ENCODE measurements at places on chromosomes 7 and 10. TPM values are rescaled to one million over a fixed set of nuclear protein-coding genes. Genes with fewer than 3 reads are reported as not detected.

DNA sequence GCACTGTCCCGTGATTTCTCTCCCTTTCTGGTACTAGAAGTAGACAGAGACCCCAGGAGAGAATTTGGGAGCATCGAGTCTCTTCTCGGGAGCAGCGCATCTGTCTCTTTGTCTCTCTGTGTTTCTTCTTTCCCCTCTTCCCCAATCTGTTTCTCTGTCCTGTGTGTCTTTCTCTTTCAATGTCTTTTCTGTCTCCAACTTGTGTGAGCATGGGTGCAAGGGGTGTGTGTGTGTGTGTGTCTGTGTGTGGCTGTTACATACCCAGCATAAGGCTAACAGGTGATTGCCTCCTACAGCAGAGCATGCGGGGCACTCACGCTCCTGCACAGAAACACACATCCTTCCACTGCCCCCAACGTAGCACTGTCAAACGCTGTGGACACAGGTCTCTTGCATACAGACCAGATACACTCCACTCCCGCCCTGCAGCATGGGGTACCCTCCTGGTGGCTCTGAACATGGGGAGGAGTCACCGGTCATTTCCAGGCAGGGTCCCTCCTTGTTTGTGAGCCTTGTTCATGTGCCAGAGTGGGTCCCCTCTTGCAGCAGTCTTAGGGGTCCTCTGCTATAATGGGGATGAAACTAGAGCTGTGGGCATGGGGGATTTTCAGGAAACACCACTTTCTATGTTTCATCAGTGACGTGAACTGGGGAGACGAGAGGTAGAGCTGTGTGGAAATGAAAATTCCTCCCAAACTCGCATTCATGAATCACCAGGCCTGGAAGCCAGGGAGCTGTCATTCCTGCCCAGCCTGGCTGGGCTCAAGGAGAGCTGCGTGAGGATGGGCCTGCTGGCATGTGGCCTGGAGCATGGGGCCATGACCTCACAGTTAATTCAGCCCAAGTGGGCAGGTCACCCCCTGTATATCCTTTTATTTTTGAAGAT is 980 bp downstream of the ADAMTS14 start:
- H3K27me3 ChIP-seq: peaks cover 65% of the 10 kb centered on the region
- H3K27ac ChIP-seq: no peak overlapping the region
- no peak for DNase-seq
- H3K36me3 ChIP-seq: no peaks in the 10 kb centered on the region
- peak overlapping the region; percentile 80 for H3K4me3 ChIP-seq

- H3K4me1 ChIP-seq: peaks cover 2% of the 10 kb centered on the region
- peak; percentile 61 for DNase-seq
- no peak overlapping the region for H3K27ac ChIP-seq
- no peak overlapping the region for H3K4me3 ChIP-seq
- H3K27me3 ChIP-seq: peaks cover 15% of the 10 kb centered on the region
Observed at GRCh38 chr7:45259966-45260646, 102.5 kb downstream of the RAMP3 start.

DNA sequence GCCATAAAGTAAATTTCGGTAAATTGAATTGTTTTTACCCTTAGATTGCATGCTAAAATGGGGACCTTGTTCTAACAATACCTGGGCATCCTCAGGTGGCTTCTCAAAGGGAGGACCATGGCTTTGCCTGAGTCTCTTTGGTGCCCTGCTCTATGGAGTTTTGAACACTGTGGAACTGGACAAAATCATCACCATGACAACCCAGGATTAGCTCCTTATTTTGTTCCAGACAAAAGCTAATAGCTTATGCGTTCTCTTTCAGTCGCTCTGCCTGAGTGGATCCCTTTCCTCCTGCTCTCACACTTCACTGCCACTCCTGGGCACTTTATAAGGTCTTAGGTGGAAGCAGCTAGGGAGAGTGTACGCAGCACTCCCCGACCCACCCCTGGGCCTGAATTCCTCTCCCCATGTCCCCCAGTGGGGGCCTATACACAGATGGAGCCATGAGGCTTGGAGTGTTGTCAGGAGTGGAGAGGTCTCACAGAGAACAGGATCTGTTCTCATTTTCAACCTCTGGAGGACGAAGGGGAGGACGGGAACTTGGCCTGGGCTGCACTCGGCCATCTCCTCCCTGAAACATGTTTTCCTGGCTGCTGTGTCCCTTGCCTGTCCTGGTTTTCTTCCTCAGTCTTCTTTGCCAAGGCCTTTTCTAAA is 19.0 kb downstream of the ADCYAP1R1 start:
- peaks cover 16% of the 10 kb centered on the region for H3K27me3 ChIP-seq
- no peak overlapping the region for H3K4me3 ChIP-seq
- H3K36me3 ChIP-seq: no peaks in the 10 kb centered on the region
- H3K27ac ChIP-seq: no peak overlapping the region

- no peak overlapping the region for H3K27ac ChIP-seq
- peaks cover 58% of the 10 kb centered on the region for H3K4me1 ChIP-seq
- no peak overlapping the region for H3K4me3 ChIP-seq
- H3K27me3 ChIP-seq: no peaks in the 10 kb centered on the region
- H3K36me3 ChIP-seq: peaks cover 4% of the 10 kb centered on the region
Observed at GRCh38 chr7:139698844-139699243, 79.0 kb downstream of the HIPK2 start.

GRCh38 chr10:5947471-5948207 is 29.7 kb downstream of the IL15RA start:
- H3K36me3 ChIP-seq: peaks cover 3% of the 10 kb centered on the region
- no peak overlapping the region for H3K27ac ChIP-seq
- DNase-seq: no peak

DNA sequence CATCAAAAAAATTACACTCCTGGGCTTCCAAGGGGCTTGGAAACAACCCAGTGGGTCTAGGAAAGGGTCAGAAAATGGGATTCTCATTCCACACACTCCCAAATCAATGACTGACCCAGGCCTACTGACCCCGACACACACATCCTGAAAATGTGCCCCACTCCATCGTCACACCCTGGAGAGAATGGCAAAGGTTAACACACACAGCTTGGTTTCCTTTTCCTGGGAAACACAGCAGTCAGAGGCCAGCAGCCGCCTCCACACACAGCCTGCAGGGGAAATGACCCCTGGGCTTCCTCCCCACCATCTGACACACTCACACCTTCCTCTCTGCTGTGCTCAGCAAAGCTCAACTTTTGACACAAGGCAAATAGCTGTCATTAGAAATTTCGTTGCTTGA is 42.9 kb downstream of the SH3PXD2A start:
- no peaks in the 10 kb centered on the region for H3K36me3 ChIP-seq
- H3K4me1 ChIP-seq: peaks cover under 1% of the 10 kb centered on the region
- no peaks in the 10 kb centered on the region for H3K27me3 ChIP-seq
- no peak overlapping the region for H3K27ac ChIP-seq
- no peak overlapping the region for H3K4me3 ChIP-seq
- DNase-seq: no peak

- no peak overlapping the region for H3K27ac ChIP-seq
- H3K4me1 ChIP-seq: peaks cover 7% of the 10 kb centered on the region
- DNase-seq: no peak
- peaks cover 33% of the 10 kb centered on the region for H3K27me3 ChIP-seq
- no peaks in the 10 kb centered on the region for H3K36me3 ChIP-seq
Observed at GRCh38 chr10:126016882-126017281, 120.5 kb downstream of the FANK1 start.

DNA sequence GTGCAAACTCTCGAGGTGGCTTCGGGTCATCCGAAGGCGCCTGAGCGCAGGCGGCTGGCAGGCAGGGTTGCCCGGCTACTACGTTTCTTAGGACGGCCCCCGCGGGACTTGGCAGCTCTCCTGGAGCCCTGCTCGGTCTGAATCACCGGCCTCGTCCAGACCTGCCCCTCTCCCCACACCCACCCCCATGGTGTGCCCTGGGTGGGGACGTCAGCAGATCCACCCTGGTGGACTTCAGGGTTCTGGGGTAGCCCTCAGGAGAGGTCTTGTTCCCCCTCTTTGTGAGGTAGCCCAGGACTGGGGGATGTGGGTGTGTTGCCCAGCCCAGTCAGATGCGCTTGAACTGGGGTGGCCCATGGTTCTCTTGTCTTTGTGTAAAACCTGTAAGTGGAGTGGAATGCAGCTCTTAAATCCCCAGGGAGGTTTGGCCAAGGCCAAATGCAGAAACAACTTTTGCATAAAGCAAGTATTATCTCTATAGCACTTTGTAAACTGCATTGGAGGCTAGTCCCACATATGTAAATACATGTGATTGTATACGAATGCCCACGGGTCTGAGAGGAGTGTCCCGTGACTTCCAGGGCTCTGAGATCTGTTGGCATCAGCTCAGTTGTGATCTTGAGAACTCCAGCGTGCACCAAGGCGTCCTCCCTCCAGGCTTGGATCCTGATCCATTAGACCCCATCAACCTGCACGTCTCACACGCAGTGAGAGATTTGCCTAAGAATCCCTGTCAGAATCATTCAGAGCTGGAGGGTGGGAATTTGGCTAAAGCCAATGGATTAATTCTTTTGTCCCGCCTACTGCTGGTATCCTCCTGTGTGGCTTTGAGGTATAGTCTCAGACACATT is 1.8 kb downstream of the PFKFB3 start:
- no peaks in the 10 kb centered on the region for H3K27me3 ChIP-seq
- H3K4me1 ChIP-seq: peaks cover 11% of the 10 kb centered on the region
- no peak overlapping the region for H3K27ac ChIP-seq

- peaks cover 76% of the 10 kb centered on the region for H3K36me3 ChIP-seq
- no peaks in the 10 kb centered on the region for H3K4me1 ChIP-seq
- no peak overlapping the region for H3K4me3 ChIP-seq
- no peaks in the 10 kb centered on the region for H3K27me3 ChIP-seq
Observed at GRCh38 chr10:73467206-73467605, 28.6 kb downstream of the PPP3CB start.

- H3K27ac ChIP-seq: no peak overlapping the region
- no peaks in the 10 kb centered on the region for H3K4me1 ChIP-seq
- H3K4me3 ChIP-seq: no peak overlapping the region
- H3K36me3 ChIP-seq: no peaks in the 10 kb centered on the region
Observed at GRCh38 chr7:86942081-86942480, 117.4 kb downstream of the ELAPOR2 start.

DNA sequence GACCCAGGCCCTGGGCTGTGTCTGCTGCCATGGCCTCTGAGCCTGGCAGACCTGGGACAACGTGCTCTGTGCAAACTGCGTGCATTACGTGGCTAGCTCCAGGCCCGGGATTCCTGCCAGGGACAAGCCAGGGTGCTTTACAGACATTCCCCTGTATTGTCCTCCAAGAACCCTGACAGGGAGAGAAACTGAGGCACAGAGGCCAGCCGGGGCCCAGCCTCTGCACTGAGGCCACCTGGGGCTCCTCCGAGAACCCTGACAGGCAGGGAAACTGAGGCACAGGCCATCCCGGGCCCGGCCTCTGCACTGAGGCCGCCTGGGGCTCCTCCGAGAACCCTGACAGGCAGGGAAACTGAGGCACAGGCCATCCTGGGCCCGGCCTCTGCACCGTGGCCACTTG is 64.9 kb downstream of the CFAP46 start:
- DNase-seq: no peak
- H3K27me3 ChIP-seq: peaks cover 43% of the 10 kb centered on the region
- no peak overlapping the region for H3K27ac ChIP-seq
- H3K4me1 ChIP-seq: no peaks in the 10 kb centered on the region

DNA sequence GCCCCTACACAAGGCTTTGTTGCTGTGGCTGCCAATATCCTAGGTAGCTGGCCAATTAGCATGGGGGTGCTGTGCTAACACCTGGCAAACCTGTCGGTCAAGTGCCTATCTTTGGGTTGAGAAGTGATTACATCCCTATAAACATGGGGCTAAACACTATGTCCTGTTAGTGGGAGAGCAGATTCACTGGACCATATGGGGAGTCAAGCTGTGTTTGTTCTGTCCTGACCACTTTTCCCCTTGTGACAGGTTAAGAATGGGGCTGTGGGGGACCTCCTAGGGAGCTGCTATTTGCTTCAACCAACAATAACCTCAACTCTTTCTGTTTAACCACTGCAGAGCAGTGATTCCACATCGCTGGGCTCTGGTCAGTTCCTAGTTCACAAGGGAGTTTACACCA is 151.5 kb upstream of the AOAH start:
- peaks cover 74% of the 10 kb centered on the region for H3K36me3 ChIP-seq
- no peak overlapping the region for H3K4me3 ChIP-seq
- H3K27ac ChIP-seq: no peak overlapping the region

The PRXL2A gene
- total RNA-seq: 10.2 TPM

The MRLN gene
- total RNA-seq: not detected

The ASCC1 gene
- total RNA-seq: 23.8 TPM

The METTL27 gene
- total RNA-seq: 3.0 TPM
